ENCODE measurements at places on chromosomes 3 and 15.

GRCh38 chr3:195755391-195755790, 34.6 kb downstream of the MUC20 start:
- no peak for DNase-seq

- DNase-seq: peak; percentile 35
Observed at GRCh38 chr15:27696530-27696929, 402.6 kb downstream of the OCA2 start.

GRCh38 chr3:181252631-181253030, 263.1 kb upstream of the DNAJC19 start:
- DNase-seq: no peak

DNA sequence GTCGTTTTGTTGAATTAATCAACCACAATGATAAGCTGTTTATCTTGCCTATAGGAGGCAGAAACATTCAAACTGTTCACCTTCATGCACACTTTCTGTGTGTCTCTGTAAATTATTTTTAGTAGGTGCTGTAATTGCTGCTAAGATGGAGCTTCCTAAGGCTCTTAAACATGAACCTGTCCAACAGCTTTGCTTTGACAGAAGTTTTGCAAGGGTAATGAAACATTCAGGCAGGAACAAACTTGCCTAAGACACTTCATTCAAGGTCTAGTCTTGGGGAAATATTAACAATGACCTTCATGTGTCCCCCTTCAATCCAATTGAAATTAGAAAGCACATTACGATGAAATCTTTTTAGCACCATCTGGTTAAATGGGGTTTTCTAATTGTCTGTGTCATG, 156.1 kb downstream of the DIPK2A start:
- DNase-seq: no peak

GRCh38 chr3:129039271-129040038, 21.1 kb upstream of the GP9 start:
- DNase-seq: peak; percentile 51

DNA sequence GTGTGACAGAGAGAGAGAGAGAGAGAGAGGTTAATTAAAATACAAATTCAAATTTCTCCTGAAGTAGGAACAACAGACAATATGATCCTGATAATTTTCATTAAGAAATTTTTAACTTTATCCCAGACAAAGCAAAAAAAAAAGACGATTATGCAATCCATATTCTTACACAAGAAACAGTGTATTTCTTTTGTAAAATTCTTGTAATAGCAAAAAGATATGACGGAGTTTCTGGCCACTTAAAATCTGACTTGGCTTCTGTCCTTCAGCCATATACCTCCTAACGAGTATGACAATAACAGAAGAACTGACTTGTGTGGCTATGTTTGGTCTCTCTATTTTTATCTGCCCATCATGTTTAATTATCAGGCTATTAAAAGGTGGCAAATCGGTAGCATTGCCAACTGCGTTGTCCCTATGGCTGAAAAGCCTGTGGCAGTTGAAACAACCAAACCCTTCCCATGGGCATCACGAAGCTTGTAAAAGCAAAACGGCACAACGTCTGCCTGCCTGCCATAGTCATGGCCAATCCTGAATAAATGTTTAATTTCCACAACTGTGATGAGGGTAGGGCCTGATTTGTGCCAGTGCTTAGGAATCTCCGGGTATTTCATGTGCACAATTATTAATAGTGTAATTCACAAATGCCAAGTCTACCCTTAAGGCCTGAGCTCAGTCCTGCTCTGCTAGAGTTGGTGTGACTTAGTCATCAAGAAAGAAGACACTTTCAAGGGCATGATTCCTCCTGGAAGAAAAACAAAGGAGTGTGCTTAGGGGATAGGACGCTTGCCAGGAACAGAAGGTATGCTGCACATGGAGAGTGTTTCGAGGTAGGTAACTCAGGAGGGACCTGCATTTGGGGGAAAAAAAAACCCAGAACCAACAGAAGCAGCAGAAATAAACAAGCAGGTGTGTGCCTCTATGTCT, 1090.2 kb downstream of the FHIT start:
- DNase-seq: no peak

DNA sequence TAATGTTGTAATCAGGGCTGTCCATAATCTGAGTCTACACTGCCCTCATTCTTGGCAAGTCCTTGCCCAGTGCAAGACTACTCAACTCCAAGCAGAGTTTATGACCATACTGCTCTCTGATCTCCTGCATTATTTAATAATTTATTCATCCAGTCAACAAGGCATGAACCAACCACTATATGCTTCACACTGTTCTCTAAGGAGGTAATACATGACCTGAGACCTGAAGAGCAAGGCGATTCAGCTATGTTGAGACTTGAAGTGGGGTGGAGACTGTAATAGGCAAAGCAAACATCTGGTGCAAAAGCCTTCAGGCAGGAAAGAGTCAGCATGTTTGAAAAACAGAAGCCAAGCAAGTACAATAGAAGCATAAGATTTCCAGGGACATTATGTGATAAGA, 1362.8 kb downstream of the ROBO2 start:
- peak; percentile 2 for DNase-seq

DNA sequence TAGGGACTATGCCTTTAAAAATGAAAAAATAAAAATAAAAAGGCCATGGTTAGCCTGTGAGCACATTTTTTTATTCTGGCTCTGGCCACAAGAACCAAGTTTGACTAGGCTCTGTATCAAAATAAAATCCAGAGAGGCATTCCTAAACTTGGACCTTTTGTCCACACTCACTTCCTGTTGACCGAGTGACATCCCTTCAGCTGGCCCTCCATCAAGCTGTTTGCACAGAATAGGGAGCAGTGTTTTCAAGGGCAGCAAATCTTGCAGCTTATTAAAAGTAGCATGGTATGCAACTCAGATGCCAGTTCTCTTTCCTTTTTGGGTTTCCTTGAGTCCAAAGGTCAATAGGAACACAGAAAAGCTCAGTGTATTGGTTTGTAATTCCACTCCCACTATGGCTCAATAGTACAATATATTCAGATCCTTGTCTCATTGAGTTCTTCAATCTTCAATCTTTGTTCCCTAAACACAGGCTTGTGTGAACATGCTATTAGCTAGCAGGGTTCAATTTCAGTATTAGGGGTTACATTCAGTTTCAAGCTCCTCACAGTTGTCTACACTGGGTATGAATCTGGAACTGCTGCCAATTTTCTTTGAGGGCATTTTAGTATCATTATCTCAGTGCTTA, 244.5 kb downstream of the RBMS3 start:
- peak; percentile 23 for DNase-seq

DNA sequence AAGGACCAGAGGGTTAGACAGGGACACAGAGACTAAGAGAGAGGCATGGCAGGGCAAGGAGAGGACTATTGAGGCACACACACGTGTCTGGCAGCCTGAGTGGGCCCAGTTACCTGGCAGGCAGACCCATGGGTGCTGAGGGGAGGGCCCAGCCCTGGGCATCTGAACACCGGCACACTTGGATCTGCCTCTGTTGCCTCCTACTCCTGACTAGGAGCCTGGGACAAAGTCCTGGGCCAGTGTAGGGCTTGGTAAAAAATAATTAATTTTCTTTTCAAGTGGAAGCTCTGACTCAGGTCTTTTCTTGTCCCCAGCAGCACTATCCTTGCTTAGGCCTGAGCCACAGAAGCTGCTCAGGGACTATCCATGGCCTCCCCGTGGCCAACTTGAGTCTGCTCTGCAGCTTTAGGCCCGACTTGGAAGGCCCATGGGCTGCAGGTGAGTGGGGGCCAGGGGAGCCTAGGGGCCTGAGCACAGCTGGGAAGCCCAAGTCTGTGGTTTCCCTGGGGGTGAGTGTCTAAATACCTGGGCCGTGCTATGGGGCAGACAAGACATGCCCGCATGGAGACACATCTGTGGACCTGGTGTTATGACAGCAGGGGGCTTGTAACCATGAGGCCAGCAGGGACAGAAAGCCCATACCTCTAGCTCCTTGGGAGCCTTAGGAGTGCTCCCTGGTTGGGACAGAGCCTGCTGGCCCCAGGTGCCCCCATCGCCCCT, at the start of gene PTH1R:
TSS of gene PTH1R (plus strand) at position 316 of the 720 bp plus-strand sequence. CDS start 5,839 bp downstream, outside the sequence.
- no peak for DNase-seq

- DNase-seq: no peak
Observed at GRCh38 chr15:67472957-67473356, 48.0 kb upstream of the C15orf61 start.

GRCh38 chr3:31188112-31188511, 293.7 kb upstream of the GADL1 start:
- DNase-seq: no peak

GRCh38 chr3:63967675-63968611, 55.4 kb downstream of the PSMD6 start:
- peak; percentile 53 for DNase-seq

GRCh38 chr15:69232144-69232543, 66.6 kb upstream of the PAQR5 start:
- DNase-seq: no peak

- DNase-seq: peak; percentile 59
Observed at GRCh38 chr3:186124592-186124991, 15.7 kb upstream of the ETV5 start.

DNA sequence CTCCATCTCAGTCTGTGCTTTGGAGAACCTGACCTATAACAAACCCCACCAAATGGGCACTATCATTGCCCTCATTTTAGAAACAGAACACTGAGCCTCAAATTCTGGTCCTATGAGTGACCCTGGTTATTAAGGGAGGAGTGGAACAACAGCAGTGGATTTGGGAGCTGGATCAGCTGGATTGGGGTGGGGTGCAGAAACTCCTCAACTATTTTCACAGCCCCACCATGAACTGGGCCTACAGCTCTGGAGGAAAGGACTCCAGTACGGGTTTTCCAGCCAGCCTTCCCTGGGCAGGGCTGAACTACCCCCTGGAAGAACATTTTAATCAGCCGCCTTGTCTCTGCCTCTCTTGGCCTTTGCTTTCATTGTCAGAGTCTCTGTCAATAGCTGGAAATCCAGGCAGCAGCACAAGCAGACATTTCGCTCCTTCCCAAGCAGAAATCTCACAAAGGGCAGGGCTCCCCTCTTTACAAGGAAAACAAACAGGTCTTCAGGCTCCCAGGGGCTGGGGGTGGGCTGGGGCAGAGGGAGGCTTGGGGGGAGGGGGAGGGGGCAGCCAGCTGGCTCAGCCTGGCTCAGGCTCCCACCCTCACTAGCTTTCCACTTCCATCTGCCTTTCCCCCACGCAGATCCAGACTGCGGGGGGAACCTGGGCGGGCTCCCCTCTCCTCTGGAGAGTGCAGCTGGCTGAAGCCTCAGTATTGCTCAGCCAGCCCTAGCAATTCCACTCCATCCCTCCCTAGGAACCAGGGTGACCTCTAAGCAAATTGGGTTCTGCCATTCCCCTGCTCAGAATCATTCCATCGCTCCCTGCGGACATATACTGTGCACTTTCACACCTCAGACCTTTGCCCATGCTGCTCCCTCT, 13.7 kb upstream of the TLE3 start:
- peak; percentile 27 for DNase-seq

GRCh38 chr15:39392469-39393047, 188.3 kb upstream of the THBS1 start:
- DNase-seq: no peak

- DNase-seq: no peak
Observed at GRCh38 chr3:160265088-160265487, 39.9 kb downstream of the C3orf80 start.

- no peak for DNase-seq
Observed at GRCh38 chr15:74155766-74156417, 17.6 kb upstream of the ISLR start.

GRCh38 chr15:56537881-56538280, 72.9 kb upstream of the MNS1 start:
- no peak for DNase-seq

DNA sequence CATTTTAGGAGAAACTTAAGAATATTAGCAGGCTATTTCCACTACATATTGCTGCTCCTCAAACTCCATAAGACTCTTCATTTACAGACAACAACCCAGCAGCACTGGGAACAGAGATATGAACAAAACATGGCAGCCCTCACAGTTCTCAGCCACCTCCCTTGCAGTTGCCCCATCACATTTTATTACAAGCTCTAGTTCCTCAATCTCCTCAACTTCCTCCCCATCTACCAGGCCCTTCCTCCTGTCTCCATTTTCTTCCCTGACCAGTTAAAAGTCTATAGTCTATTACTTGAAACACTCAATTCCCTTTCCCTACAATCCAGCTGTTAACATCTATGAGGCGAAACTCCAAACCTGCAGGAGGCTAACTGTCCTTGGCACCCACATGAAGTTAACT, 412.5 kb downstream of the TBC1D5 start:
- no peak for DNase-seq

- no peak for DNase-seq
Observed at GRCh38 chr15:96054621-96055020, 275.9 kb upstream of the NR2F2 start.

DNA sequence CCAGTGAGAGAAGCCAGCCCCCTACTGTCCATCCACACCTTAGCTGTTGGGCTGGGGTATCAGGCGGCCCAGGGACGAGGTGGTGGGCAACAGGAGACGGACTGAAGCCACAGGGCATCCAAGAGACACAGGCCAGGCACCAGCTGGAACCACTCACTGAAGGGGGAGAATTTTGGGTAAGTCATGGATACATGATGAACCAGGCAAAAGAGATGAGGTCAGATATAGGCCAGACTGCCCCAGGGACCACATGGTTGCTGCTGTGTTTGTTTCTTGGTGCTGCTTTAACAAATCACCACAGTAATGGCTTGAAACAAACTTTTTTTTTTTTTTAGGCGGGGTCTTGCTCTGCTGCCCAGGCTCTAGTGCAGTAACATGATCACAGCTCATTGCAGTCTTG, 66.4 kb downstream of the SEMA5B start:
- no peak for DNase-seq

- DNase-seq: no peak
Observed at GRCh38 chr3:84136425-84136824, 822.4 kb upstream of the CADM2 start.

GRCh38 chr3:194240766-194241165, 104.8 kb downstream of the HES1 start:
- DNase-seq: no peak

- DNase-seq: no peak
Observed at GRCh38 chr3:54163441-54163840, 41.1 kb downstream of the CACNA2D3 start.

DNA sequence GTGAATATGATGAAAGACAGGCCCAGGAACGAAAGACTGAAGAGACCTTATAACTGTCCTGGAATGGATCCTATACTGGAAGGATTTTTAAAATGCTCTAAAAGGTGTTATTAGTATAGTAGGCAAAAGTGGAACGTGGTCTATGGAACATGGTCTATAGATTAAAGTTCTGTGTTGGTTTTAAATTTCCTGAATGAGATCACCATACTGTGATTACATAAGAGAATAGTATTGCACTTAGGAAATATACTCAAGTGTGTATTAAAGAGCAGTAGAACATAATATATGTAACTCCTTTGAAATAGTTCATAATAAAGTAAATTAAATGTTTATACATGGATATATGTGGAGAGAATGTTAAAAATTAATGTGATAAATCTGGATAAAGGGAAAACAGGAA, 68.2 kb downstream of the SPRED1 start:
- no peak for DNase-seq

DNA sequence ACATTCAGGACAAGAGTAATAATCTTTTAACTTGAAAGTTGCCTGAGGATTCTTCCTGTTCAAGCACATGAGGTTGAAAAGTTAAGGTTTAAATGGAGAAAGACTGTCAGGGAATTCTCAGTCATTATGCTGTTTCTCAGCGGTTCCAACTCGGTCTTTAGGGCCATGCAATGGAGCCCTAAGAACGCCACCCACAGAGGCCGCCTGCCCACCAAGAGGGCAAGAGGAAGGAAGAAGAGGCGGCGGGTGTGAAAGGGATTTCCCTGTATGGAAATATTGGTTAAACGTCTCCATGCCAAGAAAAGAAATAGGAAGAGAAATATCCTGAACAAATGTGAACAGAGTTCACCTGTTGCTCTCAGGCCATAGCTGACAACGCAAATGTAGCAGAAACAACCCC, 234.4 kb downstream of the OCA2 start:
- DNase-seq: no peak

GRCh38 chr15:43378601-43379000, 7.7 kb downstream of the TUBGCP4 start:
- DNase-seq: no peak
